ENCODE measurements at places on chromosomes 2 and 18. TPM values are rescaled to one million over a fixed set of nuclear protein-coding genes. Genes with fewer than 3 reads are reported as not detected.

Gene TUBA3E
- total RNA-seq: not detected

Gene IL1RN
- not detected for total RNA-seq

Gene LOXL3
- total RNA-seq: 6.9 TPM

Gene MTLN
- 11.5 TPM for total RNA-seq

Gene BOK
- total RNA-seq: 23.4 TPM

Gene EPB41L3
- 51.6 TPM for total RNA-seq

Gene LIPG
- 4.0 TPM for total RNA-seq

Gene REG3G
- total RNA-seq: not detected

Gene OSR1
- 0.17 TPM for total RNA-seq

Gene SRD5A2
- total RNA-seq: not detected

Gene CCDC148
- total RNA-seq: 2.7 TPM

Gene PLA2R1
- 2.2 TPM for total RNA-seq

Gene TNFAIP6
- total RNA-seq: not detected

Gene PMAIP1
- 106 TPM for total RNA-seq

Gene BCL11A
- total RNA-seq: 16.7 TPM

Gene MFSD6
- total RNA-seq: 0.75 TPM

Gene PDE1A
- total RNA-seq: 0.32 TPM

Gene SLC4A5
- total RNA-seq: 2.4 TPM

Gene SOX11
- total RNA-seq: 35.9 TPM

Gene FBLN7
- total RNA-seq: 8.4 TPM

Gene CCDC121
- total RNA-seq: 4.0 TPM

Gene TMEM200C
- 4.8 TPM for total RNA-seq

Gene CXCR1
- not detected for total RNA-seq

Gene RNF152
- 131 TPM for total RNA-seq

Gene SOS1
- 41.3 TPM for total RNA-seq

Gene SFT2D3
- 6.9 TPM for total RNA-seq

Gene CABLES1
- 16.7 TPM for total RNA-seq

Gene MYO5B
- 12.2 TPM for total RNA-seq

Gene DCDC2C
- total RNA-seq: not detected

Gene ICA1L
- 4.3 TPM for total RNA-seq

Gene ERICH2
- total RNA-seq: 6.6 TPM

Gene CAVIN2
- not detected for total RNA-seq

Gene FHOD3
- 1.5 TPM for total RNA-seq

Gene SDC1
- total RNA-seq: 11.0 TPM

Gene ADI1
- total RNA-seq: 27.1 TPM

Gene HOXD12
- total RNA-seq: not detected

Gene ACMSD
- not detected for total RNA-seq

Gene C2orf15
- 6.5 TPM for total RNA-seq

Measured in endodermal cell (in vitro differentiated cells).